ENCODE measurements at places on chromosomes 6 and 20.

- no peak for DNase-seq
Observed at GRCh38 chr6:5053038-5053437, 32.1 kb upstream of the PPP1R3G start.

GRCh38 chr20:60691966-60692615 is 560.0 kb upstream of the CDH4 start:
- DNase-seq = no peak

DNA sequence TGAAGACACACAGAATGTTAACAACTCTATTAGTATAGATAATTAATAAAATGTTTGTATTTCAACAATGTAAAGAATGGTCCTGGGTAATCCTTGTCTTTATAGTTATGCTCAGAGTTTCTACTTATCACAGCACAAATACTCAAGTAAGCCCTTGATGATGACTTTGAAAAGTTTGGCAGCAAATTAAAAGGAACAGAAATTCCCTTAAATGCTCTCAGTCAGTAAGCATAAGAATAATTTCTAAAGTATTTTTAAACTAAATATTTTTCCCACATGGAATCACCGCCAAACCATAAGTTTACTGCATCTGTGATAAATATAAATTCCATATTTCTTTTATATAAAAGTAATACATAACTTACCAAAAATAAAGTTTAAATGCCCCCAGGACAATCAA is 96.1 kb downstream of the COL12A1 start:
- no peak for DNase-seq

DNA sequence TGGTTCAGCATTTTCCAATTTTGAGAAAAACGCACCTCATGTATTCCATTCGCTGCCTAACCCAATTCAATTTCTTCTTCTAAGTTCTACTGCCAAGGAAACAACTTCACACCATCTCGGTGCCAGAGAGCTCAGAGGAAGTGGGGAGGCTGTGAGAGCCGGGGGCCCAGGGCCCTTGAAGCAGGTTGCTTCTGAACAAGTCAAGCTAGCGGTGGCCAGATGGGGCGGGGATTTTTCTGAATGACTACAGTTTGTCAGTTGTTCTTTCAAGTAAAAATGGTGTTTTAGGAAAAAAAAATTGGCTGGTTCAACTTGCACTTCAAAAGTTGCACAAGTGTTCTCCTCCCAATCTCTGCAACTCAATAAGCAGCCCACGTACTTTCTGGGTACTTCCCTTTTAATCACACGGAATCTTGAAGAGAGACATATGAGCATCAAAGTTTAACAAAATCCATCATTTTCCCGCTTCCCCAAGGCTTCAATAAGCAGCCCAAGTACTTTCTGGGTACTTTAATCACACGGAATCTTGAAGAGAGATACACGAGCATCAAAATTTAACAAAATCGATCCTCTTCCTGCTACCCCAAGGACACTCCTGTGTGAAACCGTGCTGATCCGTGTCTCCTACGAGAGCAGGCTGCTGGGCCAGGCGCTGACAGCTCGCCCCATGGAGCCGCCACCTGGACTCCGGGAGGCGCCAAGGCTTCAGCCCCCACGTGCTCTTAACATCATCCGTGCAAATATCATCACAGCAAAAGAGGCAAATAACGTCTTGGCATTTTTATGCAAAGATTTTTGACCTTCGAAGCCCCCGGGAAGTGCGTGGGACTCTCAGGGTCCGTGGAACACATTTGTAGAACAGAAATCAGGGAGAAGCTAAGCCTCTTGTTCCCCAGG is 186.7 kb upstream of the PDE10A start:
- DNase-seq = no peak

- DNase-seq = no peak
Observed at GRCh38 chr6:159687341-159687740, 5.7 kb downstream of the SOD2 start.
